ENCODE measurements at places on chromosomes 3 and 15. TPM values are rescaled to one million over a fixed set of nuclear protein-coding genes. Genes with fewer than 3 reads are reported as not detected.

The FOXB1 gene
- polyA plus RNA-seq, result 1.9 TPM

The LYZL4 gene
- polyA plus RNA-seq, result not detected

The PCSK6 gene
- polyA plus RNA-seq, result 31.9 TPM

The IL17RB gene
- polyA plus RNA-seq, result 8.7 TPM

The BCL6 gene
- polyA plus RNA-seq, result 30.0 TPM

The MST1R gene
- 1.6 TPM for polyA plus RNA-seq

The MYL3 gene
- polyA plus RNA-seq, result 4.8 TPM

The TPRG1 gene
- polyA plus RNA-seq, result not detected

The ADAMTSL3 gene
- polyA plus RNA-seq, result 0.98 TPM

The CHRNA5 gene
- polyA plus RNA-seq, result 3.9 TPM

The FBXO40 gene
- polyA plus RNA-seq, result 0.17 TPM

The ZKSCAN7 gene
- 6.8 TPM for polyA plus RNA-seq

The EIF4A2 gene
- 399 TPM for polyA plus RNA-seq

The TRIM42 gene
- not detected for polyA plus RNA-seq

The PAQR5 gene
- 1.1 TPM for polyA plus RNA-seq

The SCAMP5 gene
- polyA plus RNA-seq, result 146 TPM

The PRKCD gene
- 8.6 TPM for polyA plus RNA-seq

The SYNPR gene
- polyA plus RNA-seq, result 8.1 TPM

The BCL2A1 gene
- not detected for polyA plus RNA-seq

The GRK7 gene
- not detected for polyA plus RNA-seq

The ZNF501 gene
- 3.3 TPM for polyA plus RNA-seq

The CSPG4 gene
- polyA plus RNA-seq, result 11.3 TPM

The CCR9 gene
- 0.25 TPM for polyA plus RNA-seq

The CHRNA7 gene
- polyA plus RNA-seq, result 1.8 TPM

The PRSS50 gene
- polyA plus RNA-seq, result not detected

The DPPA2 gene
- polyA plus RNA-seq, result not detected

The SAMD7 gene
- not detected for polyA plus RNA-seq

The SSUH2 gene
- not detected for polyA plus RNA-seq

The CNTN6 gene
- 0.31 TPM for polyA plus RNA-seq

The TRPM1 gene
- not detected for polyA plus RNA-seq

The ZNF620 gene
- 3.5 TPM for polyA plus RNA-seq

The VPS33B gene
- polyA plus RNA-seq, result 14.5 TPM

The PRTG gene
- polyA plus RNA-seq, result 0.14 TPM

The UBA7 gene
- polyA plus RNA-seq, result 3.4 TPM

The ISG20 gene
- polyA plus RNA-seq, result 6.4 TPM

The PDZRN3 gene
- 14.2 TPM for polyA plus RNA-seq

The SCAANT1 gene
- polyA plus RNA-seq, result not detected

The C2CD4A gene
- 0.24 TPM for polyA plus RNA-seq

The C3orf49 gene
- not detected for polyA plus RNA-seq

The SLC24A5 gene
- polyA plus RNA-seq, result not detected

The ANKUB1 gene
- not detected for polyA plus RNA-seq
